Naive thymus-derived CD8-positive, alpha-beta T cell (primary cell): ENCODE measurements at places on chromosomes 13 and 19. TPM values are rescaled to one million over a fixed set of nuclear protein-coding genes. Genes with fewer than 3 reads are reported as not detected.

GRCh38 chr19:44305457-44305856 lies 632 bp upstream of the ZNF235 start:
- no peak for DNase-seq

GRCh38 chr13:32859707-32860292 lies 156.4 kb upstream of the KL start:
- no peak for DNase-seq

GRCh38 chr13:110275931-110276552 lies 30.9 kb downstream of the COL4A1 start:
- DNase-seq = no peak

- no peak for DNase-seq
These were observed 19.5 kb upstream of the ARL11 start for GRCh38 chr13:49608651-49609331.

DNA sequence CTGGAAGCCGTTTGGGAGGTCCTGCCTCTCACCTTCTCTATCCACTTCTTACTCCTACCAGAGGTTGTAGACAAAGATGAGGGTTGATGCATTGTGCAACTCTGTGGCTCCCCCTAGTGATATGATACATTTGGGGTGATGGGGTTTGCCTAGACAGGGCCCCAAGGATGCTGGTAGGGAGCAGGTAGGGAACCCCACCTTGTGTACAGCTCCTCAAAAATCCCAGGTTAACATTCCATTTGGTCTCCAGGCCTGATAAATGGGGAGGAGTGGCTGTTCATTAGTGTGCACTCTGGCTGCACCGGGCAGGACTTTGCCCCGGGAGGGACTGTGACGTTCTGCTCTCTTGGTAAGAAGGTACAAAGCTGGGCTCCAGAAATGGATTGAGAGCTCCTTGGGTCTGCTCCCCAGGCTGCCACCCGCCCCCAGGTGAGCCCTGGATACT lies 19.2 kb downstream of the SIGLEC8 start:
- no peak for DNase-seq

DNA sequence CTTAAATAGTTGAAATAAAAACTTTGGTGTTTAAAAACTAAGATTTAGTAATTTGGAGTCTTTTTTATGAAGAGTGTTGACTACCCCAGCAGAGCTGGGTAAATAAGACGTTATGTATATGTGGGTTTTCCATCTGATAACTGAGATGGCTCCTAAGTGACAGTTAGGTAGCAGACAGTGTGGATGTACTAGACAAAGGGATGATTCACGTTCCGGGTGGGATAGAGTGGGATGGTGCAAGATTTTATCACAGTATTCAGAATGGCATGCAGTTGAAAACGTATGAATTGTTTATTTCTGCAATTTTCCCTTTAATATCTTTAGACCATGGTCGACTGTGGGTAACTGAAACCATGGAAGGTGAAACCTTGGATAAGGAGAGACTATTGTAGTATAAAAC lies 50.4 kb downstream of the NAA16 start:
- DNase-seq = no peak

DNA sequence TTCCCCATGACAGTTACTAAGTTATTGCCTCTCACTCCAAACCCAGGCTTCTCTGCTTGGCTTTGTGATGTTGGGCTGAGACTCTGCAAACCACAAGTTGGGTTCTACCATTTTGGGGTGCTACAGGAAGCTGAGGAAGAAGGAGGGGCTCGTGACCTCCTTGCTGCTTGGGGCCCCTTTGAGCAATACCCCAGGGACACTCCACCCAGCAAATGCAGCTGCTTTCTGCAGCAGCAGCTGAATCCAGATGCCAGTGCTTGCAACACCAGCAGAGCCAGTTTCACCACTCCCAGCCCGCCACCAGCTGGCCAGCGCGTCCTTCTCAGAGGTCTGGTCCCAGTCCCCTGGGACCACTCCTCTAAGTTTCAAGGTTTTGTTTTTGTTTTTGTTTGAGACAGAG lies 22.0 kb upstream of the UBAC2 start:
- DNase-seq = no peak

GRCh38 chr13:29702912-29703351 lies 107.4 kb upstream of the SLC7A1 start:
- no peak for DNase-seq

- no peak for DNase-seq
These were observed 33.4 kb upstream of the KLF5 start for GRCh38 chr13:73025217-73026012.

- DNase-seq = no peak
These were observed 2.9 kb upstream of the PPP1R37 start for GRCh38 chr19:45090034-45090433.

- no peak for DNase-seq
These were observed 4.7 kb downstream of the DCLK1 start for GRCh38 chr13:36126491-36126890.

DNA sequence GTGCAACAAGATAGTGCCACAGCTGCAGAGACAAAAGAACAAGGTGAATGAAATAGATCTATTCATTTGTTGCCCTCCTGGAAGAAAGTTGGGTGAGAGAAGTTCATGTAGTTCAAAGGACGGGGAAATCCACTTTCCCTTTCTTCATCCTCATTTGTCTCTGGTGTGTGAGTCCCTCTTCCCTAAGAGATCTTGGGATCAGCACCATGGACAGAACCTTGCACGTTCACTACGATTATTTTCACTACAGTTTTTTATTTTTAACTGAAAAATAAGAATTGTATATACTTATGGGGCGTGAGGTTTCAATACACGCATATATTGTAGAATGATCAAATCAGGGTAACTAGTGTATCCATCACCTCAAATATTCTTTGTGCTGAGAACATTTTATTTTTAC lies 29.2 kb downstream of the NLRP5 start:
- no peak for DNase-seq

DNA sequence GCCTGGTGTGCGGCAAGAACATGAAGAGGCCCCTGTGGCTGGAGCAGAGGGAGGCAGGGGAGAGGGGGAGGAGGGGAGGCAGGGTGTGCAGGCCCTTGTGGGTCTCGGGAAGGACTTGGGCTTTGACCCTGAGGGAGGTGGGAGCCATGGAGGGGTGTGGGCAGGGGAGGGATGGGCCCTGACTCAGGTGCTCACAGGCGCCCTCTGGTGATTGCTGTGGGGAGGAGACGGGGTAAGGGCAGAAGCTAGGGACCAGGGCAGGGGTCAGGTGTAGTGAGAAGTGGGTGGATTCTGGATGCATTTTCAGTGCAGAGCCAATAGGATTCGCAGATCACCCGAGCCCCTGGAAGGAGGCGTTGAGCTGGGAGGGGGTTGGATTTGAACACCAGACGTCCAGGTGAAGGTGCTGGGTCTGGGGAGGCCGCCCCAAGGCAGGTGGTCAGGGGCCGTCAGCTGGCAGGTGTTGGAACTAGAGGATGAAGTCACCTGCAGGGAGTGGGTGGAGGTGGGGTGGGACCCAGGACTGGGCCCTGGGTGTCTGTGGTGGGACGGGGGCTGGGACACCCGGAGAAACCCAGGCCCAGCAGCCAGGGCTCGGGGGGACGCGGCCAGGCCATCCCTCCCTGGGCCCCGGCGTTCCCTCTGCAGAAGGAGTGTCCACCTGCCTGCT lies 185.4 kb downstream of the KDM4B start:
- peak; percentile 41 for DNase-seq

- no peak for DNase-seq
These were observed 107.1 kb upstream of the UQCRFS1 start for GRCh38 chr19:29320086-29320485.

DNA sequence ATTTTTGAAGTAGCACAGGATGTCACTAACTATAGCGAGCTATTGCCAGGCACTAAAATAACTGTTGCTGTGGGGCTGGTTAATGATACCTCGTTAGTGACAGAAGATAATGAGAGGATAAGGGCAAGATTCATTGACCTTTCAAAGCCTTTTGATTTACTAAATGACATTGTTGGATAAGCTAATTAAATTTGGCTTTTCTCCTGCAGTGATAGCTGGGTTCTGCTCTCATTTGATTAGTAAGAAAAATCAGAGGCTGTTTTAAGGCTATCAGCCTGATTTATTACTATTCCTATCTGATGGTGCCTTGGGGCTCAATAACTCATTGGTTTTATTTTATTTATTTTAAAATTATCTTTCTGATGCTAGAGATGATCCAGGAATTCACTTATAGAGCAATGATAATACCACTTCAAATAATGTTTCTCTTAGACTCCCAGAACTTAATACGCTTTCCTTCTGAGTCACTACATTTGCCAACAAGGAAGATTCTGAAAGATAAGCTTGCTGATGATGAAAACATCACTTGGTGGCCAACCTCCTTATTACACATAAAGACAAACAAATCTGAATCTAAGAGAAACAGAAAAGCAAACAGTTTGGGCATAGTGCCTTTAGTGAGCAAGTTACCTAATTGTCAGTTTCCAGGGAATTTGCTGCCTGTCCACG lies 501.3 kb upstream of the ARGLU1 start:
- DNase-seq = no peak

GRCh38 chr13:32252812-32253438 lies 62.2 kb downstream of the ZAR1L start:
- no peak for DNase-seq

DNA sequence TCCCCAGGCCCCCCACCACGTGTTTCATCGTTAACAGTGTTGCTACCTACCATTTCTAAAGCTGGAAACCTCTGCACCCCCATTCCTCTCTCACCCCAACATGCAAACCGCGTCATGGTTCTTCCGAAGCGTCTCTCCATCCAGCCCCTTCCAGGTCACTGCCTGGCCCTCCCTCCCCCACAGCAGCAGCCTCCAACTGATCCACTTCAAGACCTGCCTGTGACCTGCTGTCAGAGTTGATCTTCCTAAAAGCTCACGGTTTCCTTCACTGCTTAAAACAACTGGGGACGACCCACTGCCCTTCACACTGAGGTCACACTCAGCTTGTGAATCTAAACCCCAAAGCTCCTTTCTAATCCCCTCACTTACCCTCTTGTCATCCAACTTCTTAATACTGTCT lies 47.7 kb downstream of the STK24 start:
- DNase-seq = no peak

GRCh38 chr19:32864318-32865007 lies 5.1 kb downstream of the SLC7A9 start:
- no peak for DNase-seq

DNA sequence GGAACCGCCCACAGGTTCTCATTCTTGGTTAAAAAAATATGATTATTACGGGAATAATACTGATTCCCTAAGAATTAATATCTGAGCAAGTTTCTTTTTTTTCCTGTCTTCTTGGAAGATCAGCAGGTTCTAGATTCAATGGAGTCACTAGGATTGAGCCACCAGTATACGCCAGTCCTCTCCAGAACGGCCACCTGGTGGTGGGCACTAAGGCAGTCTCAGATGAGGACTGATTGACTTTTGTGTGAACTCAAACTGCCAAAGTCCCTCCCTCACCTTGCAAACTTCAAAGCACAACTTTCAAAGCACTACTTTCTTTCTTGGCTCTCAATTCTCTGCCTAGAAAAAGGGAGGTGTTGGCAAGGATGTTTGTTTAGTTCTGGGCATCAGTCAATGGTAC lies 33.3 kb upstream of the ALOX5AP start:
- no peak for DNase-seq

GRCh38 chr13:79534596-79534995 lies 53.6 kb downstream of the NDFIP2 start:
- no peak for DNase-seq

DNA sequence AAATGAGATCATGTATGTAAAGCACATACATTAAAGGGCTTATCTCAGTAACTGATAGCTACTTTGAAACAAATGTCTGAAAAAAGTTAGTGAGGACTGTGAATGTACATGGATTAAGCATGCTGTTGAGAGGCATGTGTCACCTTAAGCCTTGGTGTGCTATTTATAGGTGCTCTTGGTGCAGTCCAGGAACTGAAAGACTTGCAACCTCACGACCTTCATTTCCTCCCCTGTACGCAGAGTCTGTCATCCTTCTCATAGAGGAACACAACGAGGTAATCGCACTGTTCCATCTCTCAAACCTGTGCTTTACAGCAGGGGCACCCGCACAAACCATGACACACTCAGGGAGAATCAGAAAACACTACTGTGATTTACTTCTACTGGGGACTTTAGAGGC lies 65.6 kb downstream of the UFM1 start:
- no peak for DNase-seq

- DNase-seq = no peak
These were observed 222.6 kb upstream of the KLHL1 start for GRCh38 chr13:70330697-70331361.

- DNase-seq = no peak
These were observed 1.4 kb downstream of the CUL4A start for GRCh38 chr13:113210833-113211232.

GRCh38 chr13:35824395-35824794 lies 306.8 kb downstream of the DCLK1 start:
- no peak for DNase-seq

- no peak for DNase-seq
These were observed 164.3 kb upstream of the TUBA3C start for GRCh38 chr13:19345916-19346422.

GRCh38 chr13:41271456-41272285 lies 8.3 kb upstream of the MTRF1 start:
- DNase-seq = peak; percentile 67

GRCh38 chr13:60590800-60591747 lies 194.1 kb downstream of the TDRD3 start:
- DNase-seq = no peak

- DNase-seq = no peak
These were observed 26.9 kb downstream of the SCGB2B2 start for GRCh38 chr19:34649886-34650543.

GRCh38 chr13:114002771-114003321 lies 29.0 kb upstream of the C13orf46 start:
- DNase-seq = no peak

GRCh38 chr19:15014579-15014978 lies 34.7 kb upstream of the CASP14 start:
- no peak for DNase-seq

DNA sequence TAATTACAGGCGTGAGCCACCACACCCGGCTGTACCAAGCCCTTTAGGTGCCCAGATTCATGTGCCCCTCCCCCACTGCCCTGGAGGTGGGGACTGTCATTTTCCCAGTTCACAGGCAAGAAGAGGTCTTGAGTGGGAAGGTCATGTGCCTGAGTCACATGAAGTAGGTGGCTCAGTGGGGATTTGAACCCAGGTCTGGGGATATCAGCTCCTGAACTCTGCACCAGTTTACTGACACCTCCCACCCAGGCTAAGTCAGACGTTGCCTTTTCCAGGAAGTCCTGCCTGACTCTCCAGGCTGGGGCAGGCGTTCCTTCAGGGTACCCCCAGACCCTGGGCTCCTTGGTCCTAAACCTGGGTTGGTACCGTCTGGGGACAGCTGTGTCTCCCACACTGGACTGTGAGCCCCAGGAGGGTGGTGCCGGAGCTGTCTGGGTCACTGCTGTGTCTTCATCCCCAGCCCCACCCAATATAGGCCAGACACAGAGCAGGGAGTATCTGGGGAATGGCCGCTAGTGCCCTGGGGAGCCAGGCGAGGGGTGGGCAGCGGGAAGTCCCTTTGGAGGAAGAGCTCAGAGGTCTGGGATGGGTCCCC lies 8.6 kb downstream of the VASP start:
- no peak for DNase-seq

The GFY gene
- not detected for polyA plus RNA-seq

The VSTM2B gene
- 0.40 TPM for polyA plus RNA-seq

The WDR87 gene
- not detected for polyA plus RNA-seq

The LRRC4B gene
- polyA plus RNA-seq = not detected

The WTIP gene
- not detected for polyA plus RNA-seq

The PSG2 gene
- not detected for polyA plus RNA-seq

The PNMA8A gene
- polyA plus RNA-seq = not detected

The PLIN4 gene
- polyA plus RNA-seq = 0.07 TPM

The TEX26 gene
- not detected for polyA plus RNA-seq

The CLEC17A gene
- not detected for polyA plus RNA-seq

The RFXAP gene
- polyA plus RNA-seq = 1.4 TPM

The ZNF582 gene
- 5.6 TPM for polyA plus RNA-seq

The DMPK gene
- 0.81 TPM for polyA plus RNA-seq

The CBLC gene
- polyA plus RNA-seq = not detected

The NDUFA11 gene
- polyA plus RNA-seq = 395 TPM

The SIGLEC7 gene
- polyA plus RNA-seq = not detected

The SIGLEC10 gene
- polyA plus RNA-seq = 0.24 TPM
